ENCODE measurements at places on chromosomes 5 and 9.

- DNase-seq: no peak
Measured at GRCh38 chr5:173689171-173689736, 72.8 kb upstream of the BOD1 start.

GRCh38 chr5:76690704-76691466, 25.0 kb upstream of the F2R start:
- DNase-seq: peak; percentile 77

DNA sequence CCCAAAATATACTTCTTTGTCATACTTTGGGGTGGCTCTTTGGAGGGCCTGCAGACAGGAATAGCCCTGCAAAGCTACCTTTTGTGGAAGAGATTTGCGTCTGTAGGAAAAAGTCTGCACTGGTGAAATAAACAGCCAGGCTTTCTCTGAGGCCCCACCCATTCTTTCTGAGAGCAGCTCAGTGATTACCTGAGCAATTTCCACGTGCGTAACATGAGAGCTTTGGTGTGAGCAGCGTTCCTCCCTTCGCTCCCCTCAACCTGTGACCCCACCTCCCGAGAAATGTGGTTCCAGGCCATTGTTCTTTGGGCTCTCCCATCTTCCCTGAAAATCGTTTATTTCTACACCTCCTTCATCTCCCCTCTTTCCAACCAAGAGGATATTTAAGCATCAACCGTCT, 23.8 kb upstream of the FBP1 start:
- no peak for DNase-seq

GRCh38 chr9:29439961-29440360, 1866.7 kb upstream of the C9orf72 start:
- peak; percentile 82 for DNase-seq

DNA sequence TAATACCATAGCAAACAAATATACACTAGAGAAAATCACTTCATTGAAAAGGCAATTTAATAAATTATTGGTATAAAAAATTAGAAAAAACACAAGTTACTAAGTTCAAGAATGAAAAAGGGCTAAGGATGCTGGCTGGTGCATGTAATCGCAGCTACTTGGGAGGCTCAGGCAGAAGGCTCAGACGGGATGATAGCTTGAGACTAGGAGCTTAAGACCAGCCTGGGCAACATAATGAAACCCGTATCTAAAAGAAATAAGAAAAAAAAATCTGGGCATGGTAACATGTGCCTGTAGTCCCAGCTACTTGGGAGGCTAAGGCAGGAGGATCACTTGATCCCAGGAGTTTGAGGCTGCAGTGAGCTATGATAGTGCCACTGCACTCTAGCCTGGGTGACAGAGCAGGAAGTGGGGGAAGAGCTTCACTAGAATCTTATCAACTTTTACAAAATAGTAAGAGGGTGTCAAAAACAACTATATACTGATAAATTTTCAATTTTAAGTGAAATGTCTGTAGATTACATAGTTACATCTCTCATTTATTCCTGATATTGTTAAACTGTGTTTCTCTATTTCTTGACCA, 42.2 kb upstream of the PPP2CA start:
- no peak for DNase-seq

GRCh38 chr9:8693464-8693863, 893.9 kb upstream of the DMAC1 start:
- DNase-seq: no peak

GRCh38 chr5:66440202-66440680, 156.0 kb upstream of the MAST4 start:
- peak; percentile 37 for DNase-seq

DNA sequence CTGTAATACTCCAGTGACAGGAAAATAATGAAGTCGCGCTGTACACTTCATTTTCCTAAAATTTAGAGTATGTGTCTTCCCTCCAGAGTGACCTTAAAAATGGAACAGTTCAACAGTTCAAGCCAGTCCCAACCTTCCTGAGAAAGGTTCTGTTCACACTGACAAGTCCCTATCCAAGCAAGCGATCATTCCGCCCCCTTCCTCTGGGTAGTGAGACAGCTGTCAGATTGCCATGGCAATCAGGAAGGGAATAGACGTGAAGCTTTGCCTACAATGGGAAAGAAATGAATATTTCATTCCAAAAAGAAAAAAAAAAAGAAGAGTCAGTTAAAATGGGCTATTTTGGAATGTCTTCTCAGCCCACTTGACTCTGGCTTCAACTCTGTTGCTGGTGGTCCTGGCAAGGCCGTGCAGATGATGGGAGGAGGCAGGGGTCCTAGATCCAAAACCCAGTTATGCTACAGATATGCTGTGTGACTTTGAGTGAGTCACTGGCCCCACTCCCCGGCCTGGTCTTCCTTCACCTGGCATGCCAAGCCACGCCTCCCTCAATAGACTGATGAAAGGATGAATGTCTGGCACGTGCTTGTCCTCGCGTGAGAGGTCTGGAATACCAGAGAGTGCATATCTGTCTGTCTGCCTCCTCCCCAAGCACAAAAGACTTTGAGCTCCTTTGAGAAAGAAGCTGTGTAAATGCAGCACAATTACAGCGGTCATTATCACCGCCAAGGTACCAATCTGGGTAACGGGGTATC, 165.8 kb upstream of the WWC1 start:
- DNase-seq: no peak

DNA sequence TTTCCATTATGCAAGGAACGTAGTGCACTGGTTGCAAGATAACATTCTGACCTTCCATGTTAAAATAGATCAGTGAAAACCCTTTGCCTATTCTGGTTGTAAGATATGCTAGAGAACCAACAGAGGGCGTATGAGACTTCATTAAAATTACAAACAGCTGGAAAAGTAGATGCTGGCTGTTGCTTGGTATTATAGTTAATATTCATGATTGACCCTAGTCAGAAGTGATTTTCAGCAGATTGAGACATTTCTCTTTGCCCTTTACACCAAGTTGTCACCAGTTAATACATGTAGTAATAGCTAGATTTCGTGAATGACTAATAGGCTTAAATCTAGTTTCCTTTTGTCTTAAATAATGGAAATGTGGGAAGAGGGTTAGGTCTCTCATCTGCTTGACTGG, 13.8 kb upstream of the FGF18 start:
- DNase-seq: peak; percentile 37

DNA sequence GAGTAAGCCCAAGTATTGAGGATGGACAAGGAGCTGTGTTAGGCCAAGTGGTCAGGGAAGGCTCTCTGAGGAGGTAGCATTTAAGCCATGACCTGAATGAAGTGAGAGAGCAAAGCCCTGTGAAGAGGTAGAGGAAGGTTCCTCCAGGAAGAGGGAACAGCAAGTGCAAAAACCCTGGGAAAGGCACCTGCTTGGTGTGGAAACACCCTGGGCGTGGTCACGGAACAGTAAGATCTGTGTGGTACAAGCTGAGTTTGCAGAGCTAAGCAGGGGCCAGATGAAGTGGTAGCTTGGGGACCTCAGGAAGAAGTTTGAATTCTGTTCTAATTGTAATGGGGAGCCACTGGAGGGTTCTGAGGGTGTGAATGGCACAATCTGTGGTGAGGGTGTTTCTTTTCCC, 310.2 kb downstream of the ARHGAP26 start:
- no peak for DNase-seq

Data from mesenchymal stem cell (in vitro differentiated cells and primary cell).